Esophagus squamous epithelium (tissue), 5 donors: ENCODE measurements at places on chromosomes 3 and 15. TPM values are rescaled to one million over a fixed set of nuclear protein-coding genes. Genes with fewer than 3 reads are reported as not detected.

The UNC13C gene
- not detected for total RNA-seq

The IMPG2 gene
- total RNA-seq: 0.04 TPM

The SEMA3B gene
- total RNA-seq: 2.3 TPM

The PAQR5 gene
- 16.0 TPM for total RNA-seq

The GOLGA8O gene
- total RNA-seq: not detected

The LSM3 gene
- 14.5 TPM for total RNA-seq

The RETNLB gene
- total RNA-seq: not detected

The PP2D1 gene
- total RNA-seq: not detected

The FGD5 gene
- 0.80 TPM for total RNA-seq

The CLCN2 gene
- 2.1 TPM for total RNA-seq

The FMN1 gene
- total RNA-seq: 4.3 TPM

The SLC35G2 gene
- 3.8 TPM for total RNA-seq

The A4GNT gene
- not detected for total RNA-seq

The MAGEF1 gene
- total RNA-seq: 20.8 TPM

The RPL4 gene
- total RNA-seq: 3,915 TPM

The SERPINI1 gene
- total RNA-seq: 4.4 TPM

The PAQR9 gene
- not detected for total RNA-seq

The LIPC gene
- 0.27 TPM for total RNA-seq

The GRAMD1C gene
- 4.4 TPM for total RNA-seq

The NTRK3 gene
- total RNA-seq: 2.7 TPM

The SLCO3A1 gene
- total RNA-seq: 10.9 TPM

The DGKG gene
- 13.7 TPM for total RNA-seq

The RBP2 gene
- total RNA-seq: not detected

The SMAD6 gene
- 2.5 TPM for total RNA-seq

The SCAANT1 gene
- not detected for total RNA-seq
